ENCODE measurements at places on chromosomes 2 and 18.

DNA sequence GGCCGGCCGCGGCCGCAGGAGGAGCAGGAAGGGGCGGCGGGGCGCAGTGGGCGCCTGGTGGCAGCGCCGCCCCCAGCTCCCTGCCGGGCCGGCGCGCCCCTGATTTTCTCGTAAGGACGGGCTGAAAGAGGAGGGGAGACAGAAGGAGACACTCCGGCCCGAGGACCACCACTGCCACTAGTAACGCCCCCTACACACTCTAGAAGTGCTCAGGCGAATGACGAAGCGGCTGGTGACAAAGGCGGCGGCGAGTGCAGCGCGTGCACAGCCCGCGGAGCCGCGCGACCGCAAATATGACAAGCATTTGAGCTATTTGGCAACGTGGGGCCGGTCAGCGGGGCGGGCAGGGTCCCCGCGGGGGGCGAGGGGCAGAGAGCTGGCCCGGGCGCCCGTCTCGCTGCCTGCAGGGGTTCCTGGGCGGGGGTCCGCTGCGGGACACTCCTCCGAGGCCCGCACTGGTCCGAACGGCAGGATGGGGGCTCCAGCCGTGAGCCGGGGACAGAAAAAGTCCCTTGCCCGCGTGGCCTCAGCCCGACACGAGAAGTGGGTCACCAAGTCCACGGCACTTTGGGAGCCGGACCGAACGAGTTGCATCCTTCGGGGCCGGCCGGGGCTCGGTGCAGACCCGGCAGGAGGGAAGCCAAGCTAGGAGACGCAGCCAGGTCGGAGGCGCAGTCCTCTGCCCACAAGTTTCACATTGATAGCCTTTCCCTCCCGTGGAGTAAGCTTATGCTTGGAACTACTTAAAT is 524 bp upstream of the SERTAD2 start:
- peak; percentile 61 for ATAC-seq

- no peak for ATAC-seq
Measured at GRCh38 chr2:240423788-240424191, 11.7 kb upstream of the GPC1 start.

GRCh38 chr18:46939337-46939963 is 22.0 kb downstream of the KATNAL2 start:
- ATAC-seq: peak; percentile 88

- ATAC-seq: no peak
Measured at GRCh38 chr2:217489145-217489960, 513.4 kb downstream of the TNS1 start.

- ATAC-seq: no peak
Measured at GRCh38 chr2:224682134-224682533, 34.0 kb downstream of the CCDC195 start.

- no peak for ATAC-seq
Measured at GRCh38 chr2:234048049-234048448, 2.5 kb upstream of the SPP2 start.

DNA sequence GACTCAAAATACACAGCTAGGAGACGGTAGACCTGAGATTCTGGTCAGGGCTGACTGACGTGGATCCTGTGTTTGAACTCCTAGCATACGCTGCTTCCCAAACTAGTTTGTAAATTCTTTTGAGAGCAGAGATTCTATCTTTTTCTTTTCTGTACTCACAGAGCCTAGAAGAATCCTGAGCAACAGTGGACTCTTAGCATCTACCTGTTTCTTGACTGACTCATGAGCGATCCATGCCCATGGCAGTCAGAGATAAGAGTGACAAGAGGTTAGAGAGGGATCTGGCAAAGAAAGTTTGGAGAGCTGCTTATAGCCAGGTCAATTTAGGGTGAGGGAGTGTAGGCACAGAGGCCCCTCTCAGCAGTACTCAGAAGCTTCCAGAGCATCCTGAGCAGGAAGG is 41.1 kb upstream of the PPP1CB start:
- no peak for ATAC-seq

DNA sequence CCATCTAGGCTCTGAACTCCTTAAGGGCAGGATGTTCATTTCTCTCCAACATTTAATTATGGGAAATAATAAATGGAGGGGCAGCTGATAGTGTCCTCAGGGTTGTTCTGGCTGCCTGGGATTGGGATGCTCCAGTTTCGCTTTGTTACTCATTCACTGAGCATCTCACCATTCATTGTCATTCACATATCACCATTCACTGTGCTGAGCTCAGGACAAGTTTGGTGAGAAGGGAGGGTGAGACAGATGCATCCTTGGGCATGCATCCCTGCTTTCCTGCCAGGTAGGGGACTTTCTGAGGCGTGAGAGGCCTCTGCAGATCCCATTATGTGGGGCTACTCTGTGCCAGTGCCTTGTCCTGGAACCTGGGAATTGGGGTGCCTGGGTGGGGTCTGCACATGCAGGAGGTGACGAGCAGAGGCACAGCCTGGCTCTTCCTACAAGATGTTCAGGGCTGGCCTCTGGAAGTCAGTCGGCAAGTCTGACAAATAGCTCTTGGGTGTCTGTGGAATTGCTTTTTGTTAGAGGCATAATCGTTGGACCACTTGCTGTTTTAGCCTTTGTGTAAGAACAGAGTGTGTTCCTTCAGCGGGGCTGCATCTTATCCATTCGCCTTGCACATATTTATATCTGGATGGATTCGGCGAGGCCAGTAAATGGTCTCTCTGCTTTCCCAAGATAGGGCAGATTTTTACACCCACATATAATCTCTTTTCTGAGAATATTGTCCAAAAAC is 323.2 kb upstream of the THSD7B start:
- ATAC-seq: no peak

- no peak for ATAC-seq
Measured at GRCh38 chr2:203112342-203112741, 97.7 kb downstream of the NBEAL1 start.

DNA sequence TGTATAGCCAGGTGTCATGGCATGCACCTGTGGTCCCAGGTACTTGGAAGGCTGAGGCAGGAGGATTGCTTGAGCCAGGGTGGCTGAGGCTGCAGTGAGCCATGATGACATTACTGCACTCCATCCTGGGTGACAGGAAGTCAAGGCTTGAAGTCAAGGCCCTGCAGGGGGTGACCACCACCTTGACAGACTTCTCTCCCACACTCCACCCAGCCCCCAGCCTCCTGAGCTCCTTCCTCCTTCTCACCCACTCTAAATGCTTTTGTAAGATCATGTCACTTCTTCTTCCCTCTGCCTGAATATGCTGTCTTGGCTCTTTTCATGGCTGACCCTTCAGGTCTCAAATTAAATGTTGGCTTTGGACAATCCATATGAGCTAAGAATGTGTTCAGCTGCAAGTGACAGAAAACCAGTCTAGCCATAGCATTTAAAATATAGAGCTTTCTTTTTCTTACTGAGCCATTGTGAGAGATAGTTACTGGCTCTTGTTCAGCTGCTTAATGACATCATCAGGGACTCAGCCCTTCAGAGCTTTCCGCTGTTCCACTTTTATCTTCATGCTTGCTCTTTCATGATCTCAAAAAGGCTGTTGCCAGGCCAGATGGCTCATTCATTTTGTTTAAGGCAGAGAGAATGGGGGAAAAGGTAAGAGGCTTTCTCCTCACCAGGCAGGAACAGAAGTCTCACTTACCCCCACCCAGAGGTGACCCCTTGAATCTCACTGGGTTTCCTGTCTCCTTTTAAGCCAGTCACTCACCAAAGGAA is 36.7 kb upstream of the TTC39C start:
- no peak for ATAC-seq

DNA sequence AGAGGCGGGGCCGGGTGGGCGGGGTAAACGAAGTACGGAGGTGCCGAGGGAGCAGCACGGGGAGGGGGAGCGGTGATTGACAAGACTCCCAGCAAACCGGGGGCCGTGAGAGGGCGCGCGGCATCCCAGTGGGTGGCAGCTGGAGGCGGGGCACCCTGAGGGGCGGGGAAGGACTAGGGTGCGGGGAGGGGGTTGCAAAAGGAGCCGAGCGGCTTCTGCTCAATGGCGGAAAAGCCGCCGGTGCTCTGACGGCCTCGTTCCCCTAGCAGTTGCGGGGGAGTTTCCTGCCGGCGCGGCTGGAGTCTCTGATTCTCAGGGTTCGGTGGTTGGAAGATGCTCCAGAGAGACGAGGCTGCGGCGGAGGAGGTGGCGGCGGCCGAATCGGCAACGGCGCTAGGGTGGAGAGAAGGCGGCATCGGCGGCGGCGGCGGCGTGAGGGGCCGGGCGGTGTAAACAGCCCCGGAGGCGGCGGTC is at the start of gene PPM1B:
PPM1B (plus strand) TSS at position 195 of the 474 bp plus-strand sequence. CDS start 32,325 bp downstream, outside the sequence.
- ATAC-seq: peak; percentile 75

GRCh38 chr2:109277406-109277805 is 148.4 kb downstream of the SH3RF3 start:
- ATAC-seq: no peak

DNA sequence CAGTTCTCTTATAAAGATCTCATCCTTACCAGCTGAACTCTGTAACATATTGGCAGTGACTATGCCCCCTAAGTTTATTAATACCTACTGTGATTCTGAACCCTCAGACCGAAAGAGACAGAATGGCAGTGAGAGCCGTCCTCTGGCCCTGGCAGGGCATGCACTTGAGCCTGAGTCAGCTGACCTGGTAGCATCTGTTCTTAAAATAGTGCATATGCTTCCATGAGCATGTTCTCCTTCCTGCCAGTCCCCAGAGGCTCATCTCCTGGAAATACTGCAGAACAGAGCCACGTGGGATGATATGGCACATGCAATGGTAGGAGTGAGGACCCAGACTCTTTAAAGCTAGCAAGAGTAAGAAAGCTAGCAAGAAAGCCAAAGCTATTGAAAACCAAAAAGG is 59.0 kb downstream of the RASGRP3 start:
- peak; percentile 46 for ATAC-seq

- ATAC-seq: peak; percentile 15
Measured at GRCh38 chr2:233480490-233481202, 85.9 kb downstream of the USP40 start.

GRCh38 chr18:9081940-9082339 is 20.6 kb upstream of the NDUFV2 start:
- no peak for ATAC-seq

- ATAC-seq: no peak
Measured at GRCh38 chr18:22052405-22053105, 116.8 kb upstream of the GATA6 start.

- peak; percentile 44 for ATAC-seq
Measured at GRCh38 chr2:156935616-156936015, 321.9 kb upstream of the GALNT5 start.

GRCh38 chr2:166184789-166185188 is 57.0 kb upstream of the SCN1A start:
- no peak for ATAC-seq

DNA sequence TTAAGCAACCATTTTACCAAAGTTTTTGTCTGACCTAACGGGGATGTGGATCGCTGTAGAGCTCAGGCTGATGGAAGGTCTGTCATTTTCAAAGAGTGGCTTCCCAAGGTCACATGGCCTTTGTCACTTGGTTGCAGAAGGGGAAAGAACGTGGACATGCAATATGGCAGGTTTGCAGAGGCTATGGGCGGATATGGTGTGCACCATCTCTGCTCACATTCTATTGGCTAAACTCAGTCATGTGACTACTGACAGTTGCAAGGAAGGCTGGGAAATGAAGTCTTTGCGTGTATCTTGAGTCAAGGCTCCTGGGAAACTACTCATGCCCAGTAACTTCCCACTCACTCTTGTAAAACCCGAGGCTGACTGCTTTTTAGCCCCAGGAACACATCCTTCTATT is 96.8 kb downstream of the ST6GAL2 start:
- ATAC-seq: peak; percentile 65

DNA sequence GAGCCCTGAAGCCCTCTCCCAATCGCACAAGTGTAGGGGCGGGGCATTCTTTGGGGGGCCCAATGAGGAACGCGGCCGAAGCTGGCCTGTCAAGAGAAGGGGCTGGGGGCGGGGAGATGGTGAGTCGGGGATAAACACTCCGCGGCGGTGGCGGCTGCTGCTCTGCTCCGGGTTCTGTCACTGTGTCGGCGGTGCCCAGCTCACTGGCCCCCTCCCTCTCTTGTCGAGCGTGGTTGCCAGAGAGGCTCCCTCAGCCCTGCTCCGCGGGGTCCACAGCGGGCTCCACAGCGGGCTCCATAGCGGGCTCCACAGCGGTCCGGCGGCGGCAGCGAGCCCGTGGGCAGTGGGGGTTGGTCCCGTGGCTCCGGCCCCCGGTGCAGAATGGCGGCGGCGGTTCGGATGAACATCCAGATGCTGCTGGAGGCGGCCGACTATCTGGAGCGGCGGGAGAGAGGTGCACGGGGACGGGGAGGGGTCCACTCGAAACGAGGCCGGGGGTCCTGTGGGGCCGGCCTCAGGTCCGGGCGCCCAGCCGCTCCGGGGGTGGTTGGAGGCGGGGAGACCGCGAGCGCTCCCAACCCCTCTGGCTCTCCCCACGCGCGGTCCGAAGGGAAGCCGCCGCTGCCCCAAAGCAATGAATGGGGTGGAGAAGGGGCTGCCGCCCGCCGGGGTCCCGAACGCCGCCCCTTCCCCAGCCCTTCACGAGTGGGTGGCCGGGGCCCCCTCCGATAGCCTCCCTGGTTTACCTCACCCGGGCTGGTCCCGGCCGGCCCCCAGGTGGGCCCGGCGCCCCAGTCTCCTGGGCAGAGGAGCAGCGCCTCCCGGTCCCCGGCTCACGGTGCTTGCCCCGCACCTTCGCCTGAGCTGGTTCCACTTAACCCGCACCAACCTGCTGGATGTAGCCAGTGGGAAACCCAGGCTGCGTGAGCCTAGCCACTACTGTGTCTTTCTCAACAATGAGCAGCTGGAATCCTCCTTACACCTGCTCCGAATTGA is at the start of gene MXD1:
MXD1 (plus strand) TSS at position 160 of the 996 bp plus-strand sequence; CDS start at position 382, 222 bp downstream.
- peak; percentile 8 for ATAC-seq

DNA sequence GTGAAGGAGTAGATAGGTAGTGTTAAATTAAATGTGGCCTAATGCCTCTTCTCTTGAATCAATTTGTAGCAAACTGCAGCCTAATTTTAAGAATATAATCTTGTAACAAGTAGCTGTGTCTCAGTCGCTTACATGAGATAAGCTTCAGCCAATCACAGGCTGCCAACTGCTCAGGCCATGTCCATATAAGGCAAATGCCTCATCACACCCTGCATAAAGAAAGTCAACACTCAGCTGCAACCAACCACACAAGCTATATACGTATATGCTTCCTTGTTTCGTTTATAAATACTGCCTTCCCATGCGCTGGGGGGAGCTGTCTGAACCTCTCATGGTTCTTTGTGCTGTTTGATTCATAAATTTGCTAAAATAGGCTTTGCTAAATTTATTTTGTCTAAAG is 476.3 kb downstream of the TRIB2 start:
- peak; percentile 47 for ATAC-seq

- peak; percentile 87 for ATAC-seq
Measured at GRCh38 chr2:70947556-70948184, 12.0 kb downstream of the ATP6V1B1 start.

DNA sequence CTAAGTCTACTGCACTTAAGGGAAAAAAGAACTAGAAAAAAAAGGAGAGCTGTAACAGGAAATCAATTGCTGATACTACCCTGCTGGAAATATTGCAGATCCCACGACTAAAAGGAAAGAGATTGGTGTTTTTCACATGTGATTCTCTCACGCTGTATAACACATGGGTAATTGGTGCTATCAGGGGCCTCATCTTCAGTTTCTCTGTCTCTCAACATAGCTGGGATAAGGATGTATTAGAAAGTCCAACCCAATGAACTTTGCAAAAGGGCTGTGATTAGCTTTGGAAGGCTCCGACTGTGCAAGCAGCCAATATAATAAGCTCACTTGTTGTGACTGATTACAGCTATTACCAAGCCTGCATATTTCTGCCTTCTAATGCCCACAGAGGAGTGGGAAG is 133.4 kb downstream of the NRP2 start:
- no peak for ATAC-seq

GRCh38 chr2:77149565-77149964 is 372.6 kb downstream of the LRRTM4 start:
- no peak for ATAC-seq

All from SK-N-SH treated with all-trans-retinoic acid at 6 μM for 48 hours (cell line).